Ascending aorta (tissue), 2 donors: ENCODE measurements at places on chromosomes 11 and 22. TPM values are rescaled to one million over a fixed set of nuclear protein-coding genes. Genes with fewer than 3 reads are reported as not detected.

Gene OR8D4
- total RNA-seq = not detected

Gene C11orf52
- not detected for total RNA-seq

GRCh38 chr11:15055620-15056356 lies 17.6 kb upstream of the CALCB start:
- no peak overlapping the region for H3K27ac ChIP-seq
- DNase-seq = no peak
- H3K36me3 ChIP-seq = no peaks in the 10 kb centered on the region
- H3K4me3 ChIP-seq = no peak overlapping the region

GRCh38 chr11:42329929-42330565 lies 870.6 kb upstream of the LRRC4C start:
- no peak overlapping the region for H3K4me3 ChIP-seq
- H3K36me3 ChIP-seq = no peaks in the 10 kb centered on the region
- no peak for DNase-seq
- H3K4me1 ChIP-seq = no peaks in the 10 kb centered on the region
- no peak overlapping the region for H3K27ac ChIP-seq
- H3K27me3 ChIP-seq = no peaks in the 10 kb centered on the region

GRCh38 chr11:124923296-124923695 lies 4.2 kb downstream of the HEPN1 start:
- no peaks in the 10 kb centered on the region for H3K27me3 ChIP-seq
- DNase-seq = no peak
- H3K4me3 ChIP-seq = no peak overlapping the region
- no peaks in the 10 kb centered on the region for H3K4me1 ChIP-seq
- no peak overlapping the region for H3K27ac ChIP-seq

Gene GVQW3
- not detected for total RNA-seq

GRCh38 chr11:130523609-130524008 lies 75.2 kb downstream of the ADAMTS15 start:
- H3K4me3 ChIP-seq = no peak overlapping the region
- H3K4me1 ChIP-seq = peaks cover 23% of the 10 kb centered on the region
- no peaks in the 10 kb centered on the region for H3K27me3 ChIP-seq
- H3K27ac ChIP-seq = peak overlapping the region; percentile 85
- DNase-seq = no peak
